Stimulated activated CD4-positive, alpha-beta T cell treated with anti-CD3 and anti-CD28 coated beads, Interleukin-2, amount 100 ng/mL, for 24 hours (primary cell): ENCODE measurements at places on chromosomes 6 and 20.
A peak's percentile ranks its signal among the peaks of the same experiment; 100 is the strongest.

DNA sequence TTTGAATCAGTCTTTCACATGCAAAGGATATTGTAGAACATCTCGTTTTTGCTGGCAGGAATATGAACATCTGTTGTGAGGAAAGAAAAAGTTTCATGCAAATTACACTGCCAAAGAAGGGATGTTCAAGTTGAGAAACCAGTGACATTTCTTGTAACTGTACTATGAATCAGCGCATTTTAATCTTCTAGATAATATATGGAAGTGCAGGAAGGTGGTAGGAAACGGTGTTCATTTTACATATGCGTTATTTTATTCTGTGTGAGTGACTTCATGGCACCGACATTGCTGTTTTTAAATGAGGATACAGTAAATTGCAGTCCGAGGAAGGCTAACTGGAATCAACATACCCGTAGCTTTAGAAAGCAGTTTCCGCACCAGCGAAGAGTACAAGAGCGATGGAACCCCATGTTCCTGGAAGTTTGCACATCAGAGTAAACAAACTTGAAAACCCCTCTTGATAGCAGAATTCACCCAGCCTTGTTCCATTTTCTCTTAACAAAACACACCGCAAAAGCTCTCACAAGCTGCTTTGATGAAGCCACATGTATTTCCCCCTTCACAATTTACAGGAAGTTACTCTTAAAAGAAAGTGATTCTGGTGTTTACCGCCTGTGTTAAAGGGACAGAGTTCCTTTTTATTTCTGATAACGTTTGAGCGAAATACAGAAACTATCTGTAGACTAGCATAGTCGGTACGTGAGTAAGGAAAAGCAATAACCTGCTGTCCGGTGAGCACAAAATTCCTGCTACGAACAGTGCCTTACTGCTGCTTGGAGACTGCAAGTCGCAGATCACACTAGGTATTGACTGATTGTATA lies 11.5 kb downstream of the PRDM1 start:
- DNase-seq = no peak

DNA sequence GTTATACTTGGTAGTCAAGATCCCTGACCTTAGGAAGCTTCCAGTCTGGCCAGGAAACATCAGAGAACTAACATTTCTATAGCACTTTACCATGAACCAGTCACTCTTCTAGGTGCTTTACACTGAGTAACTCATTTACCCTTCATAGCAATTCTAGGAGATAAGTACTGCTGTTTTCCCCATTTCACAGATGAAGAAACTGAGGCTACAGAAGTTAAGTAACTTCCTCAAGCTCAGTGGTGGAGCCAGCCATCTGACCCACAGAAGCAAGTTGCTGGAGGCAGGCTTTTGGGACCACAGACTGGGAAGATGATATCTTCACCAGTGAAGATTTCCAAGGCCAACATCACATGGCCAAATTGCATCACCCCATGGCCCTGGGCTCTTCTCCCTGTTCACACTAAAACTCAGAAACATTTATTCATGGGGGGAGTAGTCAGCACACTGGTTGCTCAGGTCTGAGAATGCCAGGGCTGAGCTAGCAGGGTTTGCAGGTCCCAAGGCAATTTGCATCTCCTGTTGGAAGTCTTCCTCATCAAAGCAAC lies 70.3 kb downstream of the UNC5CL start:
- no peak for DNase-seq

DNA sequence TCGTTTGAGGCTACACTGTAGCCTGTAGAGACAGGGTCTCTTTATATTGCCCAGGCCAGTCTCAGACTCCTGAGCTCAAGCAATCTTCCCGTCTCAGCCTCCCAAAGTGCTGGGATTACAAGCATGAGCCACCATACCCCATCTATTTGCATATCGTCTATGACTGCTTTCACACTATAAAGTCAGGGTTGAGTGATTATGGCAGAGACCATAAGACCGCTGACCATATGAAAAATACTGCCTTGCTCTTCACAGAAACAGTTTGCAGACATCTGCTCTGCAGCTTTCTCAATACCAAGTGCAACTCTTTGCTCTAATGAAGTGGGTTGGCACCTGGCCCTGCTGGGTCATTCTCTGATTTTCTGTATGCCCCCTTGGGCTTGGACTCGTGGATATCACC lies 79.5 kb upstream of the PAK5 start:
- DNase-seq = no peak

DNA sequence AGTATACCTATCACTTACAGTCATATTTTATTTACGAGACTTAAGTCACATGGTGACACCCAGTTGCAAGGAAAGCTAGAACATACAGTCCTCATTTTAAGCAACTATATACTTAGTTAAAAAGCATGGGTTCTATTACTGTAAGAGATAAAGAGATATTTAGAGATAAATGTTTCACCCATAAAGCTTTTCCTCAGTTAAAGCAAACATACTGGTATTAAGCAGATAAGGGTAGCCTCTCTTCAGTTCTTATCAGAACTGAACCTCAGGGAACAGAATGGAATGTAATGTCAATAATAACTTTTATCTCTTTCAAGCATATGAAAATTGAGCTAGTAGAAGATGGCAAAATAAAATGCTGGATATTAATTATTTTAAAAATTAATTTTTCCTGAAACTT lies 9.9 kb upstream of the ASCC3 start:
- DNase-seq = no peak

DNA sequence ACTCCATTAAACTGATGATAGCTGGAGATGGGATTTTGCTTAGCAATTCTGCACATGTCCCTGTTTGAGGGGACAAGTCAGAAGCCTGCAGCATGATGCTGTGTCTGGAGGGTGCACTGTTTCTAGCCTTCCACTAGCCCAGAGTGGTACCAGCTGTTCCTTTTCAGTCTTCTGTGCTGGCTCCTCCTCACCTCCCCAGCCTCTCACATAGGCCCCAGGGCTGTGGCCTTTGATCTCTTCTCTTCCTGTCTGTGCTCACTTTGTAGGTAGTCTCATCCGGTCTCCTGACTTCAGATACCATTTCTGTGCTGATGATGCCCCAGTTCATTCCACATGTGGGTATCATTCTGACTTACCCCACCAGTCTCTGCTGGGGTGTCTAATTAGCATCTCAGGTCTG lies 126.3 kb downstream of the HIVEP1 start:
- DNase-seq = peak; percentile 20

DNA sequence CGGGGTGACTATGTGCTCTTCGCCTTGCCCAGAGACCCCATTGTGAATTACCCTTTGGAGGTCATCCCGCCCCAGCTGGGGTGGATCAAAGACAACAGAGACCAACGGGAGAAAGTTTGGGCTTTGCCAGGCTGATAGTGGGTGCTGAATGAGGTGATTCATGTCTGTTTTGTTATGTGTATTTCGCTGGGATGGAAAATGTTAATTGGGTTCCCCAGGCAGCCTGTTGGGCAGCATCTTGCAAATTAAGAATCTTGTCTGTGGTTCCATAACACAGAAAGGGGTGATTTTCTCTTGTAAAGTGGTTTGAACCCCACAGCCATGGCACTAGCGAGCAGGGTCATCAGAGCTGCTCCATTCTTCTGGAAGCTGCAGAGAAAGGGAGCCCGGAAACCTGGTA lies 63.1 kb upstream of the UNC93A start:
- no peak for DNase-seq

DNA sequence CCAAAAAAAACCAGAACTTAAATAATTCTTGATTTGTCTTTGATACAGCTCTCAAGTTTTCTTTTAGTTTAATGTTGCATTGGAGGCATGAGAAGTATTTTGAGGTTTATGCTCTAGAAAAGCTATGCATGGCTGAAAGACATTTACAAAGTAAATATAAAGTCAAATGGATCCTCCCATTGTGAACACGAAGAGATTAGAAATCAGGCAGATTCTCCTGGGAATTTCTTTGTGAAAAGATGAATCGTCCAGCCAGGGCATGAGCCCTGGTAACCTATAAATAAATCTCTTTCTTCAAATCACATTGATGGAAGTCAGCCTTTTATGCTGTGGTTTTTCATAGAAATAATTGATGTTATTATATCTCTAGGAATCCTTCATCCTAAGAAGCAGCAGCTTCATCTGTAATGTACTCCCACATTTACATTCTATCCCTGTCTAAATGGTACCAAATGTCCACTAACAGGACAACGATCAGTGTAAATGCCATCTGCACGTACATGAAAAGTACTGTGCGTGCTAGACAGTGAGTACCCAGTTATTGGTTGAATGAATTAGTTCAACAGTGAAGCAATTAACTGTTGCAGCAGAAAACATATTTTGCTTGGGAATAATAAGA lies 143.6 kb downstream of the ALDH8A1 start:
- no peak for DNase-seq
